ENCODE measurements at places on chromosomes 4 and X.

GRCh38 chr4:26206339-26206738 lies 114.5 kb upstream of the RBPJ start:
- DNase-seq: peak; percentile 53

DNA sequence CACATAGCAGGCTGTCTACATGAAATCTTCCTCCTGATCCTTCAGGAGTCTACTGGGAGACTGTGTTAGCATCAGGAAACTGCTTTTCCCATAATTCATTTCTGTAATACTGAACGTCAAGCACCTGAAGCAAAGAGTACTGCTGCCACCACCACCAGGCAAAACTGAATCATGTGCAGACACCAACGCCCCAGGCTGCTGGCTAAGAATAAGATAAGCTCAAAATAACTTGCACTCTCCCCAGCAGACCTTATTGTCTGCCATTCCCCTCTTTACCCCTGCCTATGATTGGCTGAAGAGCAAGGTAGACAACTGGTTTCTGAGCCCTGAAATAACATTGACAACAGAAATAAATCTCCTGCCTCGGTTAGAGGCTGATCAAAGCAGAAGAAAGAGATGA lies 70.1 kb downstream of the LHFPL1 start:
- no peak for DNase-seq

- DNase-seq: peak; percentile 38
Observed at GRCh38 chrX:85963736-85964135, 83.6 kb downstream of the CHM start.

DNA sequence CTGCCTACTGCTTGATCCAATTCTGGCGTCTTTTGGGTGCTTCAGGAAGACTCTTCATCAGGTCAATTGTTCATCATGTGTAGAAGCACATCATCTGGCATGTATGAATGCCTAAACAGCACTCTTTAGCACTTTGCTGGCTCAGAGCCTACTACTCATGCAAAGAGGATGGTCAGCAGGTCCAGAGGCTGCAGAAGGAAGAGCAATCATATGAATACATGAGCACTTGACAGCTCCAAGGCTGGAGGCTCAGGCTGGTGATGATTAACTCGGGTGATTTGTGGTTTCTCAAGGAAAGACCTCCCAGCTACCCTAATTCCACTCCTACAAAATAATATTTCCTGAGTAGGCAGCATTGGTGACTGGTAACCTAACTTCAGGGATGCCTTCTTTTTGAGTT lies 103.8 kb upstream of the CXCL13 start:
- peak; percentile 5 for DNase-seq

GRCh38 chr4:36006226-36006625 lies 238.1 kb downstream of the ARAP2 start:
- DNase-seq: peak; percentile 6

DNA sequence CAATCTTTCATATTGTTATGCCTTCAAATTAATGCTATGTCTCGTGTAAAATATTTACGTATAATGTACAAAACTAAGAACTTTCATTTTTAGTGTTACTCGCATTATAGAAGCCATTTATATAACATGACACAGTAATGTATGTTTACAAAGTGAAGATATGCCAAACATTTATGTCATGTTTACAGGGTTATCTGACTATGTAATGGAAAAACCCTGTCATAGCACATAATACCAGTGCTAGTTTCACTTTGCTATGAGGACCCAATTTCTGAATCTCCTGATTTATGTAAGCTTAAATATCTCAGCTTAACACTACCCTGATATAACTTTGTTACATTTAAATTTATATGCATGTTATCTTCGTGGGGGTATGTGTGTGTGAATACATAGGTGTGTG lies 233.1 kb downstream of the FAT4 start:
- DNase-seq: no peak

DNA sequence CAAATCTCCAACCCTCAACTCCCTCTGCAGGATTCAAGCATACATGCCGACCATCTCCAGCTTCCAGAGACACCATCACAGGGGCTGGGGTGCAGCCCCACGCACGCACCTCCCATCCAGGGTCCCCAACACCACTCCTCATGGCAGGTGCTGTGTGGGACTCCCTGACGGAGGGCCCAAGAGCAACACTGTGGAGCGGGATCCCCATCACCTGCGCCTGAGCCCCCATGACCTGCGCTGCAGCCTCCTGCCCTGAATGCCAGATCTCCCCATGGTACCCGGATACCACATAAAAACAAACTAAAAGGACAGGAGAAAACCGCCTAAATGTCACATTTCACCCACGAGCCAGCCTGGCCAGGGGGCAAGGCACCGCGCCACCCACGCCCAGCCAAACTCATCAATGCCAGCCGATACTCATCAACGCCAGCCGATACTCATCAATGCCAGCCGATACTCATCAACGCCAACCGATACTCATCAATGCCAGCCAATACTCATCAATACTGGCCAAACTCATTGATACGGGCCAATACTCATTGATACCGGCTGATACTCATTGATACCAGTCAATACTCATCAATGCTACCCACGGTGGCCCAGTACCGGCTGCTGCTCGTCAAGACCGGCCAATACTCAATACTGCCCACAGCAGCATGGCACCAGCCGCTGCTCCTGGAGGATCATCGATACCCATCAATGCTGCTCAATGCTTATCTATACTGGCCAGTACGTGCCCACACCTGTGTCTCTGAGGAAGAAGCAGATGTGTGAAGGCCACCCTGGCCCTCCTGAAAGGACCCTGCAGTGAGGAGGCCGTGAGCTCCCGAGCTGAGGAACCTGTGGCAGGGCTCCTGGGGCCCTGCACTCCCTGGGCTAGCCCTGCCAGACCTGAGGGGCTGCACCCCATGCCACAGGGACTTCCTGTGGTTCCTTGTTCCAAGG lies 6.2 kb downstream of the CTBP1 start:
- DNase-seq: no peak

GRCh38 chrX:153562546-153562945 lies 36.4 kb downstream of the CCNQ start:
- DNase-seq: no peak

- no peak for DNase-seq
Observed at GRCh38 chr4:36835246-36835645, 409.3 kb upstream of the NWD2 start.

DNA sequence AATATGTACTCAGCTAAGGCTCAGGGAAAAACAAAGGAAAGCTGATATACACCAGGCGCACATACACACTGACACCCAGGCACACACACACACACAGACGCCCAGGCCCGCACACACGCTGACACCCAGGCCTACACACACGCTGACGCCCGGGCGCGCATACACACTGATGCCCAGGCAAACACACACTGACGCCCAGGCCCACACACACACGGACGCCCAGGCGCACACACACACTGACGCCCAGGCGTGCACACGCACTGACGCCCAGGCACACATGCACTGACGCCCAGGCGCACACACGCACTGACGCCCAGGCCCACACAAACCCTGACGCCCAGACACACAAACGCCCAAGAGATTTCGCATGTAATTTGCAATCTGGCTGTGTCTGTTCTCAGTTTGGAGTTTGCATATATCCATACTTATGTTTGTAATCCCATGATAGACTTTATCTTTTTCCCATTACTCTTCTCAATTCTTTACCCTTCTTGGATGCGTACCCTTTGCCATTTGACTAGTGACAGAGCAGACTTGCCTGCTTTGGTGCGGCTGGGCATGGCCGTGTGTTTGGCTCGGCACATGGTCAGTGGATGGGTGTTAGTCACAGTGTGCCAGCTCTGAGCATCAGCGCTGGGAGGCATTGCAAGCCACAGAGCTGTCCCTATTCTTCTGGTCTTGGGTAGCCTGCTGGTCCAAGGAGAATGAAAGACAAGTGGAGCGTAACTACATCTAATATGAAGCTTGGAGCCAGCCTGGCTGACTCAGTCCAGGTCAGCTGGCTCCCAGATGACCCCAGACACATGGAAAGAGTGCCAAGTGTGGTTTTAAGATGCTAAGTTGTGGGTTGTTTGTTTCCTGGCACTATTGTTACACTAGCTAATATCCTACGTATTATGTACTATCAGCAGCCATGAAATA lies 632.4 kb upstream of the ZFP42 start:
- no peak for DNase-seq

- no peak for DNase-seq
Observed at GRCh38 chr4:152052451-152053057, 291.7 kb upstream of the GATB start.

- DNase-seq: no peak
Observed at GRCh38 chrX:97358941-97359340, 475.2 kb downstream of the RPA4 start.

- peak; percentile 5 for DNase-seq
Observed at GRCh38 chr4:43394976-43395375, 502.5 kb downstream of the GRXCR1 start.

DNA sequence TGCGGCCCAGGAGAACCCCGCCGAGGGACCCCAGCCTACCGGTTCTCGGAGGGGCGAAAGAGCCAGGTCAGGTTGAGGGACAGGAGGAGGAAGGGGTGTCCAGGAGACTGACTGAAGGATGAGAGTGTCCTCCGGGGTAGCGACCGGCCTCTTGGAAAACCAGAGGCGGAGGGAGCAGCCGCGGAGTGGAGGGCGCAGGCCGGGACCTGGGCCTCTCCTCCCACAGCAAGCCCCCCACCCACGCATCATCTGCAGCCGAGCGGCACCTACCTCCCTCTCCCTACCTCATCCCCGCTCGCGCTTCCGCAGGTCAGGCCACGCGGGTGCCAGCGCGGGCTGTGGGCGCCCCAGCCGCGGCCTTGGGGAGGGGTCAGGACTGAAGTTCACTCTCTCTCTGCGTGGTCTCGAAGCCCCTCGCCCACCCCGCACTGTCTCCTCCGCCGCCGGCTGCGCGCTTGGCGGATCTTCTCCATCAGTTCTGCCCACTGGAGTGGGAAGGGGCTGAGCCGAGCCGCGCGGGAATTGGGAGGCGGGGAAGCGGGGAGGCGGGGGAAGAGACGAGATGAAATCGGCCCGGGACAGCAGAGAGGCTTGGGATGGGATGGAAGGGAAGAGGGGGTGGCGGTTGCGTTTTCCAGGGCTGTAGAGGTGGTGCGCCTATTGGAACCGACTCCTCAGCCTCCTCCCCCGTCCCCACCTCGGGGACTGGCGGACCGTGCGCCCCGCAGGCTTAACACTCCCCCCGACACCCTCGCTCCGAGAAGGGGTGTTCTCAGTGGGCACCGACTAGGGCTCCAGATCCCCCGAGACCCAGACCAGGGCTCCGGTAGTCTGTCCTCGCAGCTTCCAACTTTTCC lies 1.8 kb downstream of the NLGN4X start:
- DNase-seq: no peak

GRCh38 chr4:182869697-182870096 lies 47.5 kb downstream of the DCTD start:
- DNase-seq: no peak

GRCh38 chr4:186405957-186406356 lies 140.0 kb downstream of the F11 start:
- DNase-seq: no peak

- DNase-seq: no peak
Observed at GRCh38 chr4:158682066-158682465, 10.0 kb downstream of the ETFDH start.

GRCh38 chr4:89684536-89684935 lies 152.4 kb downstream of the SNCA start:
- DNase-seq: no peak

DNA sequence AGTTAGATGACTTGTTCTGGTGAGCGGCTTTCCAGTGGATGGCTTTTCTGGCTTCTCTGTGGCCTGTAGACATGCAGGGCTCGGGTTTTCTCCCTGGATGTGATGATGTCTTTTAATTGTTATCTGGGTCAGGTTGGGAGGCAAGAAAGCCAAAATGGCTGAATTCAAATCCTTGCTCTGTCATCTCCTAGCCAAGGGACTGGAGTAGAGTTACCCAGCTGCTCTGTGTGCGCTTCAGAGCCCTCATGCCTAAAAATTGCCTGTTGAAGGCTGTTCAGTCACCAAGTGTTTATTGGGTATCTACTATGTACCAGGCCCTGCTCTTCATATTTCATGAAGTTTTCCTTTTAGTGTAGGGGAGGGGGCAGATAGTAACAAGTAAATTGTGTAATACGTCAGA lies 7.3 kb downstream of the DCUN1D4 start:
- no peak for DNase-seq

DNA sequence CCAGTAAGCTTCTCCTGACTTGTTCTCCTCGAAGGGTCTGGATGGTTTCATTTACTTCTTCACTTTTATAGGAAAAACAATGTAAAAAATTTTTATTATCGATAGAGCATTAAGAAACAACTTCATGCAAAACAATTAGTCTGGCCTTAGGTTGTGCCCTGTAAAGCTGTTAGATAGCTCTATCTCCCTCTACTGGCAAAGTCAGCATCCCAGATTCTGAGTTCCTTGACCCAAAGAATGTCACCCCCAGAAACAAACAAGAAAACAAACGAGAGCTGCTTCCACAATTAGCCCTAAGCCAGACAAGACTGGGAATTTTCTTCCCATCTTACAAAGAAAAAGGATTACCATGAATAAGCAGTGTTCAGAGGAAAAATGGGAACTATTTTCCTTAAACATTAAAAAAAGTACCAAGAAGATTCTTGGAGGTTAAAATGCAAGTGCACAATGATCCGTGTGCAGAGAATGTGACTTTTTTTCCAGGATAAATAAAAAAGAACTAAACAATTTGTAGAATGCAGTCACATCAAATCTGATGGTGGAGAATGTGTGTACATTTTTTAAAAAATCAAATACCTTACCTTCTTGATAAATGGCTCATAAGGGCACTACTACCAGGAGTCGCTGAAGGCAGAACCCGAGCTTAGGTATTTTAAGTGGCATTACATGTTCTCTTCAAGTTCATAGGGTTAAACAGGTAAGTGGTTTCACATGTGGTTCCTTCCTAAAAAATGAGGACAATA lies 293.2 kb downstream of the FBXO8 start:
- DNase-seq: no peak

- DNase-seq: no peak
Observed at GRCh38 chrX:85611926-85612325, 232.5 kb upstream of the POF1B start.

GRCh38 chrX:46477435-46477834 lies 67.8 kb downstream of the ZNF674 start:
- DNase-seq: no peak

GRCh38 chrX:145817331-145818185 lies at the start of gene SLITRK2:
SLITRK2 (plus strand) TSS chrX:145817829; CDS start chrX:145822426, 4,597 bp downstream.
- no peak for DNase-seq

- peak; percentile 25 for DNase-seq
Observed at GRCh38 chr4:25441519-25442117, 64.6 kb downstream of the ANAPC4 start.

DNA sequence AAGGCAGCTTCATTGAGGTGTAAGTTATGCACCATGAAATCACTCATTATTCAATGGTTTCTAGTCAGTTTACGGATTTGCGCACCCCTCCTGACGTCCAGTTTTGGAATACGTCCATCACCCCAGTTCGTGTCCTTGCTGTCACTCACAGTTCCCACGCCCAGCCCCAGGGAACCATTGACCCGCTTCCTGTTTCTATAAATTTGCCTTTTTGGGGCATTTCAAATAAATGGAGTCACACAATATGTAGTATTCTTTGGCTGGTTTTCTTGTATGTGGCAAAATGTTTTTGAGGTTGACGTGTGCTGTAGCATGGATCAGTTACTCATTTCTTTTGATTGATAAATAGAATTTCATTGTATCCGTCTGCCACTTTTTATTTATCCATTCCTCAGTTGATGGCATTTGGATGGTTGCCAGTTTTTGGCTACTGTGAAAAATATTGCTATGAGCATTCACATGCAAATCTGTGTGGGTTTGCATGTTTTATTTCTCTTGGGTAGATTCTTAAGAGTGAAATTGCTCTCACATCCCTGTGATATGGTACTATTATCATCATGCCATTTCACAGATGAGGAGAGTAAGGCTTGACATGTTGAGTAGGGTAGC lies 18.4 kb upstream of the SORCS2 start:
- no peak for DNase-seq

GRCh38 chr4:74376888-74377483 lies 12.0 kb downstream of the EREG start:
- peak; percentile 34 for DNase-seq

GRCh38 chr4:109462297-109462696 lies 28.7 kb downstream of the SEC24B start:
- DNase-seq: no peak
